H54 (cell line): ENCODE measurements at places on chromosomes 2 and 18.

DNA sequence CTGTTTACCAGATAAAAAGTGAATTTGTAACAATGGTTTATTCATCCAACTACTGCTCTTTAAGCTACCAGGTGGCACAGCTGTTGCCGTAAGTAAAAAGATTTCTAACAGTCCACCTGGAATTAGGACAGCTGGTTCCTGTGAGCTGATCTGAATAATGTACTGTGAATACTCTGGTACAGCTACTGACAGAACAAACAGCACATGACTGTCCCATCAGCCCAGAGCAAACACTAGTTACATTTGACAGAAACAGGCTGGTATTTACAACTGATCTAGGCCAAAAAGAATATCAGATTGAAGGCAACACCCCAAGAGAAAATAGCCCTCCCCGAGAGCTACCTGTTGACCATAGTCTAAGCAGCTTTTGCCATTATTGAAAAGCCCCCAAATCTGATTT lies 840.4 kb downstream of the CPS1 start:
- DNase-seq = no peak

DNA sequence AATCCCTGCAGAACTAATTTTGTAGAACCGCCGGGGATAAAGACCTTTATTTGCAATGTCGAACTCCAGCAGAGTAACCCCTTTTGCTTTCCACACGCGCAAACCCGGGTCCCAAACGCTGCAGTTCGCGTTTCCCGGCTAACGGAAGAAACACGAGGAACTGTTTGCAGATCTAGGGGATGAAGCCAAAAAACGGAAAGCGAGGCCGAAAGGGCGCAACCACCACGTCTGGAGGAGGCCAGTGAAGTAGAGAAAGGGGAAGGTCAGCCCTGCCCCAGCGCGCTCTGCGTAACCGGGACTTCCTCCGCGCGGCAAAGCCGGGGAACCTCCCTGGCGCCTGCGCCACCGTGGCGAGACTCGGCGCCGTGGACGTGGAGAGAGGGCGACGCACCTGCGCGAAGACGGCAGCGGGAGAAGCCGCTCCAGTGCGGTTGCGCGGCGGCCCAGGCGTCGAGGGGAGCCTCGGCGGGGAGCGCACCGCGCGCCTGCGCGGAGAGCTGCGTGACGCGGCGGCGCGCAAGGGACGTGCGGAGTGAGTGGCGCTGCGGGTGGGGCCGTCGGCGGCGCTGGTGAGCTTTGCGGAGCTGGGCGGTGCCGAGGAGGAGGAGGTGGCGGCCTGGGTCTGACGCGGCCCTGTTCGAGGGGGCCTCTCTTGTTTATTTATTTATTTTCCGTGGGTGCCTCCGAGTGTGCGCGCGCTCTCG lies at the start of gene PPP1CB:
TSS of gene PPP1CB (plus strand) at position 579 of the 704 bp plus-strand sequence. CDS start 295 bp downstream, outside the sequence.
- peak; percentile 91 for DNase-seq

- no peak for DNase-seq
Measured at GRCh38 chr2:133633881-133634409, 65.7 kb upstream of the NCKAP5 start.

GRCh38 chr18:23721696-23722480 lies 32.6 kb downstream of the LAMA3 start:
- no peak for DNase-seq

DNA sequence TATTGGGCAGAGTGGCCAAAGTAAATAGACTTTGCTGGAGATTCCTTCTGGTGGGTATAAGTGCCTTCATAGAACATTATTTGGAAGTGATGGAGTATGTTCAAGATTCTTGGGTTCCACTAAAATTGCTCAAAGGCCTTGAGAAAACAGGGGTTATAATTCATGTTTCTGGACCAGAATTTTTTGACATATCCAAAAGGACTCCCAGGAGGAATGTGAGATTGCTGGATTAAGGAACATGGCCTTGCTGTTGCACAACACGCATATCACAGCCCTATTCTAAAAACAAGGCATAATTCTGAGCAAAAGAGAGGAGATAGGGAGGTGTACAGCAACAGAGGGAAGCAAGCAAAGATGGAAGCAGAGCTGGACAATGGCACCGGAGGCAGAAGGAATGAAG lies 111.7 kb upstream of the TNP1 start:
- no peak for DNase-seq

GRCh38 chr2:74186038-74186437 lies 7.4 kb upstream of the MOB1A start:
- no peak for DNase-seq

- DNase-seq = no peak
Measured at GRCh38 chr18:79958981-79959380, 5.5 kb upstream of the HSBP1L1 start.

GRCh38 chr2:20451341-20451740 lies 4.5 kb downstream of the RHOB start:
- DNase-seq = no peak

DNA sequence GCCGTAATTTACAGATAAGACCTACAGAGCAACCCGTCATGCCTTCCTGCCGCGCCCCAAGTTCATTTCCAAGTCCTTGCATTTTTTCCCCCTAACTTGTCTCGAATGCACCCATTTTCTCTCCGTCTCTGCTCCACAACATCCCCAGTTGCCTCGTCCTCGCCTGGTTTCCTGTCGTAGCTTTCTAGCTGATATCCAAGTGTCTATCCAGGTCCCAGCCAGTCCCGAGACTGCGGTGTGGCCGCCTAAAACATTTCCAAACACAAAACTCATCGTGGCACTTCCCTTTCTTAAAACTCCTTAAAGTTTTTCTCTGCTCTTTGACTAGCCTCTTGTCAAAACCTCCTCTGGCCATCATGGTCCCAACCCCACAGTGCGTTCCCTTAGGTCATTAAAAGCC lies 1.2 kb upstream of the BARD1 start:
- DNase-seq = no peak

- no peak for DNase-seq
Measured at GRCh38 chr18:26510337-26510736, 38.0 kb downstream of the KCTD1 start.

- no peak for DNase-seq
Measured at GRCh38 chr2:28045676-28046351, 155.3 kb downstream of the BABAM2 start.
